Osteoblast (primary cell): ENCODE measurements at places on chromosomes 12 and 14. TPM values are rescaled to one million over a fixed set of nuclear protein-coding genes. Genes with fewer than 3 reads are reported as not detected.

DNA sequence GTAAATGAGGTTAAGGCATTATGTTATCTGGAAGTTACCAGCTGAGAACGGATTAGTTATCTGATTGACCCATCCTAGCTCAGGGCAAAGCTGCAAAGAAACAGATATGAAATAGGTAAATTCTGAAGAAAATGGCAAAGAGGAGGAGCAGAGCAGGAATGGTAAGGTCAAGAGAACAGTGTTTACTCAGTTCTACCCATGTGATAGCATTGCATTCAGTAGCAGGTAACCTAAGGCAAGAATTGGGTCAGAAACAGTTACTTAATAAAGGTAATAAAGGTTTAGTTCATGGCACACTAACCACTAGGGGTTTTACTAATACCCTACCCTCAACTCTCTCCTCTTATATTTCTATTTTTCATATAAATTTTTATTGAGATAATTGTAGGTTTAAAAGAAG is 224.8 kb downstream of the ASCL1 start:
- DNase-seq: no peak

DNA sequence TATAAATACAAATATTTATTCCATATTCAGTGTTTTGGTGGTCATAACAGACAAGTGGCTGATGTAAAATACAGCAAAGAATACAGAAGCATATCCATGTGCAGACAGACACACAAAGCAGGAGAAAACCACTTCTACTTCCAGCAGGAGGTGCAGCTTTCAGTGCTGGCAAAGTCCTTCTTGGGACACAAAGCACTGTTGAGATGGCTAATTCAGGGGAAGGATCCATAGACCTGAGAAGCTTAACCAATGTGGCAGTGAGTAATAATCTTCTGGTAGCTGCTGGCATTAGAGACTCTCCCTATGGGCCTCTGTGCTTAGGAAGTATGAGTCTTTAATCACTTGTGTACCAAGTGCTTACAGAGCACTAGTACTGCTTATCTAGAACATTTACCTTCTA is 26.8 kb downstream of the AMN1 start:
- DNase-seq: peak; percentile 54

GRCh38 chr14:72619111-72619571 is 274.8 kb downstream of the DPF3 start:
- peak; percentile 76 for DNase-seq

Gene CLEC2A
- not detected in 2 replicates for total RNA-seq

GRCh38 chr12:49901026-49901425 is 2.7 kb downstream of the FAIM2 start:
- no peak for DNase-seq

DNA sequence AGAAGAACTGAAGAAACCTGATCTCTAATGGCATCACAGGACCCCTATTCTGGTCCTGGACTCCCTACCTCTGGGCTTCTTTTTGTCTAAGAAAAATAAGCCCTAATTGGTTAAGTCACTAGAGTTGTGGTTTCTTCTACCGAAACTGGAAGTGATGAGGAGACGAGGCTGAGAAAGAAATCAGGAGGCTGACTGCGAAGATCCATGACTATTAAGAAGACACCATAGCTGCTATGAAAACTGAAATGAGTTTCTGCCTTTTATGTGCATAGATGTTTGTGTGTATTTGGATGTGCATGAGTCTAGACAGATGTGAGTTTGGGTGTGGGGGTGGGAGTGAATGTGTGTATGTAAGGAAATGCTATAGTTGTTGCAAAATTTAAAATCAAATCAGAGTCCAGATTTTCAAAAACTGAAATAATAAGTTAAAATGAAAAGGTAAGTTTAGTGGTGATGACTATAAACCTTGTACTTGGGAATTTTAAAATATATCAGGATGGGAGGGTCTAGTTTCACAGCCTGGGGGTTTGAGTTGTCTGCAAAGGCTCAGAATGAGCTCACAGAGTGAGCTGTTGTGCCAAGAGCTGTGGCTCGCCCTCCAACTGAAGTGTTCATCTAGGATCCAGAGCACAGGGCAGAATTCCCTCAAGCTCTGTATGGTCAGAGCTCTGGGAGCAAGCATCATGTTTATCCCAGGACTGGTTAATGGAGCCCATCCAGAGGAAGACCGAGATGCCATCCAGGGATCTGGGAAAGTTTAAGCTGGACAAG is 94.9 kb downstream of the VCPKMT start:
- DNase-seq: no peak

Gene TAS2R19
- 5.0 and 7.6 TPM in 2 replicates for total RNA-seq

DNA sequence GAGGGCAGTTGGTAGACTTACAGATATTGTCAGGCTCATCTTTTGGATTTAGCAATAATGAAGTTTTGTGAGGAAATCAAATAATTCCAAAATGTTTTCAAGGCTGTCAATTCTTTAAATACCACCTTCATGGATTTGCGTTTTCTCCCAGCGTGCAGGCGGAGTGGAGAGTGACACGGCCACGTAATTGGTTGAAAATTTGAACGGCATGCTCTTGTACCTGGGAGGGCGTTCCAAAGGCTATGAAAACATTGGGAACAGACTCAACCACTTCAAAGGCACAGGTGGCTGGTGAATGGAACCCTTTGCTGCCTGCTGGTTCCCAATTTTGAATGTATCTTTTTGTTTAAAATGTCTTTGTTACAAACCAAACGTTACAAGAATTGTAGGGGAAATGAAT is 12.4 kb downstream of the SMIM41 start:
- DNase-seq: peak; percentile 36

GRCh38 chr12:541676-542324 is 82.1 kb downstream of the B4GALNT3 start:
- peak; percentile 91 for DNase-seq

DNA sequence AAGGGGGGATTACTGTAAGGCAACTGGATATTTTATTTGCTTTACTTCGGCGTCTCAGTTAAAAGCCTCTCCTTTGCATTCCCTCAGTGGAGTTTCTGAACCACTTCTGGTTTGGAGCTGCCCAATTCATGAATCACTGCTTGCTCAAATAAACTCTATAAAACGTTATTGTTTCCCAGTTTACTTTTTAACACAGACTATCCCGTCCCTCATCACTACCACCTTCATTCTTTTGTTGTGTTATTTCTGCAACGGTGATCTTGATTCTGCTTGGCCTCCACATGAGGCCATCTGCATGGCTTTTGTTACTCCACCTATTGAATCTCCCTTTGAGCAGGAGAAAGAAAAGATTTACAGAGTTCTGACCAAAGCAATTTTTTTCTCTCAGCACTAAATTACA is 104.0 kb upstream of the PLEKHA5 start:
- DNase-seq: no peak

Gene TPPP2
- total RNA-seq: not detected in 2 replicates
